Activated naive CD4-positive, alpha-beta T cell (primary cell): ENCODE measurements at places on chromosomes 7 and 10.

GRCh38 chr7:6057316-6058129, 26.3 kb downstream of the ANKRD61 start:
- no peak for DNase-seq

GRCh38 chr10:111085690-111086353, 9.0 kb downstream of the ADRA2A start:
- no peak for DNase-seq

DNA sequence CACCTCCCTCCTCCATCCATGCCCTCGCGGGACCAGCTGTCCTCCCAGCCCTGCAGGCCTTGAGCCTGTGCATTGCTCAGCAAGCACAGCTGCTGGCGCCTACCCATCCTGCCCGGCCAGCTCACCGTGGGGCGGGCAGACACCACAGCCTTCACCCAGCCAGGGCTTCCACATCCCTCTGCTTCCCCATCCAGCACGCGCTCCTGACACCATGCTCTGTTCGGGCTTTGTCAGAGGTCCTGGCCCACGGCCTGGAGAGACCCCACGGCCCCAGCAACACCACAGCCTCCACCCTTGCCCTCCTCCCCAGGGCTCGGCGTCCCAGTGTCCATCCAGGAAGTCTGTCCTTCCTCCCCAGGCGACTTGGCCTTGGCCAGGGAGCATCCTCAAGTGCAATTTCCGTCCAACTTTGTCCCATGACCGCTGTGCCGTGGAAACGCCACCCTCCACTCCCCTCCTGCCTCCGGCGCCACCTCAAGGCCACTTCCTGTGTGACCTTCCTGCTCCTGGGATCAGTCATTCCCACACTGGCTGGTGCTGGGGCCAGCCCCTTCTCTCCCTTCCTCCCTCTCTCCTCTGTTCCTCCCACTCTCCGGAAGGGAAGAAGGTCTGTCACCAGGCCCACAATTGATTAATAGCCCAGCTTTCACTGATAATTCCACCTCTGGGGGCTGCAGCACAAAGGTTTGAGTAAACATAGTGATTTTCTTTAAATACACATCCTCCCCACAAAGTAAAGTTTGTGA, 71.5 kb upstream of the SMNDC1 start:
- no peak for DNase-seq

DNA sequence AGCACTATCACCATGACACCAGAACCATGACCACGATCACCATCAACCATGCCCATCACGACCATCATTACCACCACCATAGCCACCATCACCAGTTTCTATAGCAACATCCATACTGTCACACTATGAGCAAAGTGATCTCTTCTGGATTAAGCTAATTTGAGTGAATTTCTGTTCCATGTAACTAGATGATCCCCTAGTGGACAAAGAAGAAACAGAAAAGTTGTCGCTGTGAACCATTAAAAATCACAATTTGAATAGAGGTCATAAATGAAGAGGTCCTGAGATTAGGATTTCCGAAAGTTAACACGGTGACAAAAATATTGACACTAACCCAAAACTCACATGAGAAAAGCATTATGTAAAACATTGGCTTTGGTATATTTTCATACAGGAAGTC, 77.6 kb downstream of the CLRN3 start:
- no peak for DNase-seq

GRCh38 chr7:20737840-20738448, 48.7 kb downstream of the SP8 start:
- DNase-seq: no peak

DNA sequence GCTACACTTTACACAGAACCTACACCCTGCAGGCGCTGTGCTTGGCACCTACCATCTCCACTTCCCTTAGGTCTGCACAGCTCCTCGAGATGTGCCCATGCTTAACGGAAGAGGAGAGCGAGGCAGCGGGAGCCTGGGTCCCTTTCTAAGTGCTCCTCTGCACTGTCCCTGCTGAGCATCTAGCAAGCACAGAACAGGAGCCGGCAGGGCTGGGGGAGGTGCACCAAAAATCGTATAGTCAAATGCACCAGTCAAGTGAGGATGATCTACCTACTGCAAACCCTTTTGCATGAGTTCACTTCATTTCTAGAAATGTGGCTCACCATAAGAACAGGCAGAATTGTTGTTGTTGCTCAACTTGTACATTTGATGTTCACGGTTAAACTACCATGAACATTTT, 267.7 kb downstream of the TNS3 start:
- DNase-seq: no peak

DNA sequence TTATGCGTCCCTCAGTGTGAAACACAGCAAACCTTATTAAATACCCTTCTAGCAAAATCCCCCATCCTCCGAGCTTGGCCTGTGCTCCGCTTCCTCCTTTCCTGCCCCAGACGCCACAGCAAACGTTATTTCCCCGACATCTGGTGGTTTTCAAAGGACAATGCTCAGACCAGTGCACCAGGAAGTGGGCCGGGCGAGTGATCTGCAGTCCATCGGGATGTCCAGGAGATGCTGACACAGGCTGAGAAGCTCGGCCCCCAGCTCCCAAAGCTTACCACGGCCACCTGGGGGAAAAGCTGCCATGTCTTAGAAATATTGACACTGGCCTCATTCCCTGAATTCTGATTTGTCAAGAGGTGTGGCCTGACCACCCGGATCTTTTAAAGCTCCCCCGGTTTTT, 129.5 kb downstream of the PTPRN2 start:
- no peak for DNase-seq

DNA sequence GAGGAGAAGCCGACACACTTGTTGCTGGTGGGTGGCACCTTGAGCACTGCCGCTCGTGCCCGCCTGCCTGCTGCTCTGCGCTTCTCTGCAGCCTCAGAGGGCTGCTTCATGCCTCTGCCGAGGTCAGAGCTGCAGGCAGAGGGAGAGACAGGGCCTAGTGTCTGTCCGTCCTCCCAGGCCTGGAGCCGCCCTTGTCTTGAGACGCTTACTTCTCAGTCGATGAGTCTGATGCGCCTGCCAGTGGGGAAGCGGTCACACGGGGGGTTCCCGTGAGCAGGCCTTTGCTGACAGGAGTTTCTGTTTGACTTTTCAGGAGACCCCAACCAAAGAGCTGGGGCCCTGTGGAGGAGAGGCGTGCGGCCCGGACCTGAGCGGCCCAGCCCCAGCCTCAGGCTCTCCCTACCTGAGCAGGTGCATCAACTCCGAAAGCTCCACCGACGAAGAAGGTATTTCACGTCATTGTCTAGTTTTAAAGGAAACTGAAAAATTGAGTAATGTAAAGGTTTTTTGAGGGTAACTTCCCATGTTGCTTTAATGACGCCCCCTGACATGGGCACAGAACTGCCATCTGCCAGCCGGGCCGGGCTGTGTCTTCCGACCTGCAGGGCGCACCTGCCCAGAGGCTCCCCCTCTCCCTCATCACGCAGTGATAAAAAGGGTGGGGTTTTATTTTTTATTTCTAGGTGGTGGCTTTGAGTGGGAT, 7.8 kb upstream of the BHLHA15 start:
- DNase-seq: no peak

GRCh38 chr10:122503012-122503411, 41.7 kb downstream of the HTRA1 start:
- DNase-seq: no peak

GRCh38 chr10:58868736-58869435, 307.6 kb upstream of the PHYHIPL start:
- DNase-seq: no peak

GRCh38 chr10:69914398-69915214, 112.9 kb downstream of the COL13A1 start:
- DNase-seq: peak; percentile 13

DNA sequence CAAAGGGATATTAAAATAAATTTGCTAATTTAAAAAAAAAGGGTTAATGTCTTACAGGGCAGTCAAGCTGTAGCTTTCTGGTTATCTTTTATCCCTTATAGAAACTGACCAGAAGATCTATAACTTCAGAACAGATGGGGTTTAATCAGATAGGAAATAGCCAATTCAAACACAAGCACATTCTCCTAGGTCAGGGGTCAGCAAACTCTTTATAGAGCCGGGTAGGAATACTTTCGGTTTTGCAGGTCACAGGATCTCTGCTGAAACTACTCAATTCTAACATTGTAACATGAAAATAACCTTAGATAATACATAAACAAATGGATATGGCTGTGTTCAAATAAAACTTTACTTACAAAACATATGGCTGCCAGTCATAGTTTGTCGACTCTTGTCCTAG, 479.8 kb downstream of the ADRA2A start:
- no peak for DNase-seq

GRCh38 chr7:121397361-121397760, 1.3 kb upstream of the FAM3C start:
- no peak for DNase-seq

DNA sequence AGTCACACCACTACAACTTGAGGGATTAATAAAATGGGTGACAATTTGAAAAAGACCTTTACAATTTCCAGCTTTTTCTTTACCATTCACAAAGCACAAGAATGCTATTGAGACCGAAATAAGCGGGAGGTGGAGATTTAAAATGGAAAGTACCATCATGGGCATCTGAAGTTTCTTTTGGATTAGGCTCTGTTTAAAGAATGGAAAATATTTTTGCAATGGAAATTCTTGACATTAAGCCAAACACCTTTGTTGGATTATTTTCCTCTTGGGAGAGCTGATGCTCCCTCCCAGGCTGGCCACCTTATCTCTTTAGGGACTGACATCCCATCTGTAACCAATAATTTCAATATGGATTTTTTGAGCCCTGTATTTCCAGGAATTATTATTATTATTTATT, 62.5 kb downstream of the BPGM start:
- no peak for DNase-seq

- no peak for DNase-seq
Measured at GRCh38 chr10:100728928-100729861, 16.2 kb upstream of the PAX2 start.

GRCh38 chr7:821688-822087, 10.6 kb upstream of the SUN1 start:
- no peak for DNase-seq

DNA sequence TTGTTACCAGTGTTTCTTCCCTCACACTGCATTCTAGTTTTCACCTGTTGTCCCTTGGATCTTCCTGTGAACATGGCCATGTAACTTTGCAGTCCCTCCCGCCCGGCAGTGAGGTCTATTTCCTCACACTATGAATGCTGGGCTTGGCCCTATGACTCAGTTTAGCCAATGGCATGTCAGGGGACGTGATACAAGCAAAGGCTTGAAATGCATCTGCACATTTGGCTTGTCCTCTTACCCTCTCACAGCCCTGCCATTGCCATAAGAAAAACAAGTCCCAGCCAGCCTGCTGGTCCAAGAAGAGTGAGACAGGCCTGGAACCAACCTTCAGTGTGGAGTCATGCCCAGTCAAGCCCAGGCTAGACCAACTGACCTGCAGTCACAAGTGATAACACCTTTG, 17.1 kb upstream of the EZH2 start:
- no peak for DNase-seq
